Heart left ventricle (tissue), 16 donors: ENCODE measurements at places on chromosomes 6 and 20. TPM values are rescaled to one million over a fixed set of nuclear protein-coding genes. Genes with fewer than 3 reads are reported as not detected.

DNA sequence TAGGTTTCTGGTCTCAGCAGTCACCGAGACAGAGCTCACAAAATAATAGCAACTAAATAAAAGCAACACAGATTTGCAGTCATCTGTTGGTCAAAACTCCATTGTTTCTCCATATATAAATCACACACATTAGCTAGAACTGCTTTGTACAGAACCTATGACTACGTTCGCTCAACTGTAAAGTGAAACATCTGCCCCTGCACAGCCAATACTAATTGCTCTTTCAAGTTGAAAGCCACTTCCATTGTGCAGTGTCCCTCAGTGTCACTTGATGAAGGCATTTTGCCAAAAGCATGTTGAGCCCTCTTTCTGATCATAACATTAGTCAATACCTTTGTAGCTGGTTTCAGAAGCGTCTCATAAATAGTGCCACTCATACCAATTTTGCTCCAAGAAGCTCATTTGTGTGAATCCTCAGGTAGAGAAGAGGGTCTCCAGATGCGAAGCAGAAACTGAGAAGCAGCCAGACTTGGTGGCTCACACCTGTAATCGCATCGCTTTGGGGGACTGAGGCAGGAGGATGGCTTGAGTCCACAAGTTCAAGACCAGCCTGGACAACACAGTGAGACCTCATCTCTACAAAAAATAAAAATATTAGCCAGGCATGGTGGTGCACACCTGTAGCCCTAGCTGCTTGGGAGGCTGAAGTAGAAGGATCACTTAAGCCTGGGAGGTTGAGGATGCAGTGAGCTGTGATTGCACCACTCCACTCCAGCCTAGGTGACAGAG lies 68.9 kb downstream of the PERP start:
- no peaks in the 10 kb centered on the region for H3K27me3 ChIP-seq
- no peaks in the 10 kb centered on the region for H3K4me1 ChIP-seq
- H3K4me3 ChIP-seq, result no peak overlapping the region
- DNase-seq, result no peak
- no peak overlapping the region for H3K27ac ChIP-seq

DNA sequence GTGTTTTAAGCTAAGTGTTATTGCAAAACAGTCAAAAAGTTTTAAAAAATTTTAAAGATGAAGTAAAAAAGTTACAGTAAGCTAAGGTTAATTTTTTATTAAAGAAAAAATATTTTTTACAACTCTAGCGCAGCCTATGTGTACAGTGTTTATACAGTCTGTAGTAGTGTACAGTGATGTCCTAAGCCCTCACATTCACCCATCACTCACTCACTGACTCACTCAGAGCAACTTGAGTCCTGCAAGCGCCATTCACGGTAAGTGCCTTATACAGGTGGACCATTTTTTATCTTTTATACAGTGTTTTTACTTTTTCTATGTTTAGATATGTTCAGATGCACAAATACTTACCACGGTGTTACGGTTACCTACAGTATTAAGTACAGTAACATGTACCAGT lies 83.4 kb upstream of the STMND1 start:
- no peak overlapping the region for H3K27ac ChIP-seq
- peaks cover 3% of the 10 kb centered on the region for H3K4me1 ChIP-seq
- no peak overlapping the region for H3K4me3 ChIP-seq
- no peaks in the 10 kb centered on the region for H3K27me3 ChIP-seq
- DNase-seq, result no peak

- H3K4me3 ChIP-seq, result no peak overlapping the region
- DNase-seq, result no peak
- no peaks in the 10 kb centered on the region for H3K36me3 ChIP-seq
- no peaks in the 10 kb centered on the region for H3K4me1 ChIP-seq
Measured at GRCh38 chr20:37956107-37956585, 53.2 kb downstream of the VSTM2L start.

DNA sequence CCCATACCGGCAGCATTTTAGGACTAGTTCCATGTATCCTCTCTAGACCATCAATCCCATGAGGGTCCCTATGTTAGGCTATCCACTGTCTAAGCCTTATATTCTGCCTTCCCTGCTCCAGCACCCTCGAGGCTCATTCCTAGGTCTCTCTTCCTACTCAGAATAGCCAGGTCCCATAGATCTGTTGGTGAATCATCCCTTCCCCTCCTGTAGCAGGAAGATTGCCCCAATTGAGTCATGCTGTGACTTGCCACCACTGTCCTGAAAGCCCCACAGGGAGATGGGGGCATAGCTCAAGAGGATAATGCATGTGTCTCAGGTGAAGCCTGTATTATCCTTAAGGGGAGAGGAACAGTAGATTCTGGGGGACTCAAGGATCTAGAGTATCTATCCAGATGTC lies 143.1 kb upstream of the MOCS1 start:
- H3K27me3 ChIP-seq, result no peaks in the 10 kb centered on the region
- H3K27ac ChIP-seq, result no peak overlapping the region
- no peaks in the 10 kb centered on the region for H3K36me3 ChIP-seq
- no peaks in the 10 kb centered on the region for H3K4me1 ChIP-seq

The RAMACL gene
- total RNA-seq, result 1.3 TPM
